Right lobe of liver (tissue), 6 donors: ENCODE measurements at places on chromosomes 3 and 15. TPM values are rescaled to one million over a fixed set of nuclear protein-coding genes. Genes with fewer than 3 reads are reported as not detected.

Gene CLCN2
- 1.8 TPM for total RNA-seq

Gene ATP2B2
- 45.1 TPM for total RNA-seq

Gene CLDN16
- 0.61 TPM for total RNA-seq

Gene GABRA5
- total RNA-seq = not detected

Gene GP5
- 0.07 TPM for total RNA-seq

Gene VIPR1
- 18.2 TPM for total RNA-seq

Gene ZNF717
- 4.5 TPM for total RNA-seq

Gene NPAP1
- 0.06 TPM for total RNA-seq

DNA sequence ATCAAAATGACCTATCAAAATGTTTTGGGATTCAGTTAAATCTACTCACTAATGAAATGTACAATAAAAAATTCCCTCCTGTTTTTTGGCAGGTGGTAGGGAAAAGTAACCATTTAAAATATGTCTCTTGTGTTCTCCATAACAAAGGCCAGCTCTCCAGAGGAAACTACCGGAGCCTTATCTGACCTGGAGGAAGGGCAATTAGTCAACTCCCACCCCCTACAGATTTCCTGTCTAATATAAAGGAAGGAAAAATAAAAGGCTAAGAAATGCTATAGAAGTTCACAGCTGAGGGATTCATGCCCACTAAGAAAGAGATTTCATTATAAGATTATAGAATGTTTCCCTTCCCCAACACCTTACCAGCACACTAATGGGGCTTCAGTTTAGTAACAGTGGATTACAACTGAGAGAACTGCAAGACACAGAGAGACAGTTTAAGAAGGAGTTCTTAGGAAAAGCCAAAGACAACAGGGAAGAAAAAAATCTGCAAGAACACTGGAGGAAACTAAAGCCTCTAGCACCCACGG lies 376.5 kb upstream of the KCNMB2 start:
- no peak for DNase-seq

DNA sequence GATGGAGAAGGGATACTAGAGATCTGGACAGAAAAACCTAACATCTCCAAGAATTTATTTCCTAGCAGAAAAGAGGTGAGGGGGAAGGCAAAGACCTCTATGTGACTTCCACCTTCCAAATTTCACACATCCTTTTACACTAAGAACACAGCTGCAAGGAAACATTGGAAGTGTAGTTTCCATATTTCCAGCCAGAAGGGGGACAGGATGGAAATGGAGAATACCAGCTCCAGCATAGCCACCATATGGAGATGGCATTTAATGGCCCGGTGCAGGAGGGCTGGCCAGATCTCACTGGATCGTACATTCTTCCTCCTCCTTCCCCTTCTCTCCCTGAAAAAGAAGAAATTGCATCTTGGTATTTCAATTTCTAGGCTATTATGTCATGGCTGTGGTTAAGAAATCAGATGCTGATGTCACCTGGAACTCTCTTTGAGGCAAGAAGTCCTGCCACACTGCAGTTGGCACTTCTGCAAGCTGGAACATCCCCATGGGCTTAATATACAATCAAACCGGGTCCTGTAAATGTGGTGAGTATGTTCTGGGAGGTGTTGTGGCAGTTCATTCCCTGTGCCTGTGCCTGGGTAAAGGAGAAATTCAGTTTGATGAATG lies 36.9 kb upstream of the TF start:
- no peak for DNase-seq

Gene TMEM207
- not detected for total RNA-seq

GRCh38 chr3:135352213-135352612 lies 557.2 kb downstream of the EPHB1 start:
- DNase-seq = no peak

GRCh38 chr3:44890852-44891251 lies 16.4 kb downstream of the TGM4 start:
- DNase-seq = no peak

DNA sequence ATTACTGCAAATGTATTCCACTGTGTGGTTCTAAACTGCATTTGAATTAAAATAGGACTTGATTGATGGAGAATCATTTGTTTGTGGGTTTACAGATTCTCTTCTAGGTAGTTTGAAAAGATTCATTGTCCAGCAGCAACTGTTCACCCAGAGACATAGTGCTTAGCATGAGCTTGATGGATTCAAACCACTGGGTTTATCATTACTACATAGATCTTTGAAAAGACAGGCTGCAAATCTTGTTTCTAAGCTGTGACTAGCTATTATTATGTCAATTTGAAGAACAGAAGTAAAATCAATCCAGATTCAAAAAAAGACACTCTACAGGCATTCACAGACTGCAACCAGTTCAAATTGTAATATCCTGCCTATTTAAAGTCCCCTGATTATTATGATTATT lies 49.8 kb downstream of the MBNL1 start:
- DNase-seq = no peak

DNA sequence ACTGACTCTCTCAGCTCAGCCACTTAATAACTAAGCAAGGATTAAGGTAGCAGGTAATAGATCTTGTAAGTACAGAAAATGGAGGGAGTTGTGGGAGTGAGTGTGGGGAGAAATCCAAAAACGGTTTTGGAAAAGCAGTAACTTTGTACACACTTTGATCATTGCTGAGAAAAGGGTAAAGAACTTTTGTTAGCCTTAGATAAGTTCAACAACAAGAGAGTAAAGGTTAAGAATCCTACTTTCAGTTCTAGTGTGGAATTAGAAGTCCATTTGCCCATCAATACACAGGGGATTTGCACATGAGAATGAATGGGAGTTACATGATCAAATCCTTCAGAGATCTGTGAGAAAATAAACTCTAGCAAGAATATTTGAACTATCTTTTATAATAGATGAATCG lies 528.7 kb downstream of the SOX2 start:
- no peak for DNase-seq

DNA sequence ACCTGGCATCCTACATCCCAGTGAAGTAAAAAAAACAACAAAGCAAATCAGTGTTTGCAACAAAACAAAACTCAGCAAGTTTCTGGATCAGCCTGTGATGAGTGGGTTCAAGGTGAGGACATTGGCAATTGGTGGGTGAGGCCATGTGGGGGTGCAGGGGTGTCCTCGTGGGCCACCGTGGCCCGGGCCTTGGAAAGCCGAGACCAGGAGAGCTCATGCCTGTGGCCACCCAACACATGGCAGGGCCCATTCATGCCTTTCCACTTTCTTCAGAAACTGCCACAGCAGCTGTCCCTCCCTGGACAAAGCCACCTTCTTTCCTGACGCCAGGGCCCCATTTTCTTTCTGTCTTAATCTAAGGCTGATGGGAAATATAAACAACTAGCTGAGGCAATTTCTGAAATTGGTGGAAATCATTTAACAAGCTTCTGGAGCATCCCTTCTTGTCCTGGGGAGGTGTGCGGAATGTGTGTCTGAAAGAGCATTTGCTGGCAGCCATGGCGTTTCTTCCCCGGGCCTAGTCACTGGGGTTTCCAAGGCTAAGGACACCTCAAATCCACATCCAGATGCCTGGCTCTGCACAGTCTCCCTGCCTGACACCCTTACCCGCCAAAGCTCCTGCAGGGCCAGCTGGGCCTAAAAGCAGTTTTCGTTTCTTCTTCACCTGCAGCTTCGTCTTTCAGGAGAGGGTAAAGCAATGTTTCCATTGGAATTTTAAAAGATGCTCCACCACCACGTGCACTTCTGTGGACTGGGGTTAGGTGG lies 34.1 kb upstream of the SFMBT1 start:
- no peak for DNase-seq

- DNase-seq = no peak
These were observed 161.2 kb upstream of the NECTIN3 start for GRCh38 chr3:110910346-110910955.

- DNase-seq = no peak
These were observed 880.1 kb downstream of the PDCD6IP start for GRCh38 chr3:34678575-34678974.

DNA sequence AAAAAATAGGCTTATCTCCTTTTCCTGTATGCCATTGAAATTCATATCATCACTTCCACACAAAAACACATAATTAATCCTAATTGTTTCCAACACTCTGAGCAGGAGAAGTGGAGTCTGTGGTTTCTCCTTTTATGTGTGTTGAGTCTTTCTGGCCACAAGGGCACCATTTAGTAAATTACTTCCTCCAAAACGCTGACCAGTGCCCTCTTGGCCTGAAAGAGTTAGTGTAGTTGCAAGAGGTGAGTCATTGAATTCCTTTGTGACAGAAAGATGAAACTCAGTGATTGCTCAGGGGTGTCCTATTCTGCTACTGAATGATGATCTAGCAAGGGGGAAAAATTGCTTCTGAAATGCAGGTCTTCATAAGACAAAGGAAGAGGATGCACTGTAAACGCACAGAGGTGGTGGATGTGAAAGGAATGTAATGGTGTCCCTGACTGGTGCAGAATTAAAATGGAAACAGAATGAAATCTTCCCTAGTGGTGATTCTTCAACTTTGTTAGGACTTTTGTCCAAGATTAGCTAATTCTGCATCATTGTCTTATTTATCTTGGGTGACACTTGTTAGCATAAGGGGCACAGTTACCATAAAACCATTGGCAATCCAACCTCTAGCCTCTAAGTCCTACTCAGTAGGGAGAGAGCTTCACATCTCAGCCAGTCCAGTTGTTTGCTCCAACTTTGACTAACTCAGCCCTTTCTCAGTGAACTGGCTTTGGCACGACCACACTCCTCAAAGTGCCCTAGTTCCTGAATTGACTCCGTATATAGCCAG lies 208.4 kb upstream of the NANOGP8 start:
- no peak for DNase-seq

- no peak for DNase-seq
These were observed 6.0 kb downstream of the ISL2 start for GRCh38 chr15:76342382-76343201.

DNA sequence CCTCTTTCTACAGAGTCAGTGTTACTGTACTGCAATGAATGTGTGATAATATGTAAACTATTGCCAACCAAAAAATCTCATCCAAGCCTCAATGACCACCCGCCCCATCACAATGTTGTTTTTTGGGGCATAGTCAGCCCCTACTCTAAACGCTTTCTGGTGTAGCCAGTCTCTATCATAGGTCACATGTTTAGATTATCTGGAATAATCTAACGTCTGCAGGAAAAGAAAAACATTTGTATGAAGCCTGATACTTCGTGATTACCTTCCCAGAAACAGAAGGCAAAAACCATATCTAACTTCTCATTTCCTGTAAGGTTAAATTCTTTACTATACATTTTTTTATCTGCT lies 1331.8 kb upstream of the GBE1 start:
- no peak for DNase-seq

Gene RGMA
- 0.31 TPM for total RNA-seq

GRCh38 chr15:98807262-98807661 lies 158.9 kb downstream of the IGF1R start:
- DNase-seq = no peak

GRCh38 chr3:67516496-67516895 lies 137.9 kb downstream of the SUCLG2 start:
- DNase-seq = peak; percentile 43

GRCh38 chr15:35304389-35304788 lies 219.3 kb upstream of the NANOGP8 start:
- no peak for DNase-seq

DNA sequence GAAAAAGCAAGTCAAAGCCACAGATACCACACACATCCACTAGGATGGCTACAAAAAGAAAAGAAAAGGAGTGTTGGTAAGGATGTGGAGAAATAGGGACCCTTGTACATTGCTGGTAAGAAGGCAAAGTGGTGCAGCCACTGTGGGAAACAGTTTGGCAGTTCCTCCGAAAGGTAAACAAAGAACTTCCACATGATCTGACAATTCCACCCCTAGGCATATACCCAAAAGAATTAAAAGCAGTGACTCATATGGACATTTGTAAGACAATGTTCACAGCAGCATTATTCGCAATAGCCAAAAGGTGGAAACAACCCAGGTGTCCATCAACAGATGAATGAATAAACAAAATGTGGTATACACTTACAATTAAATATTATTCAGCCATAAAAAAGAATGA lies 22.2 kb upstream of the GMPPB start:
- DNase-seq = no peak

Gene ACAD11
- 93.3 TPM for total RNA-seq

- no peak for DNase-seq
These were observed 96.3 kb downstream of the PCSK6 start for GRCh38 chr15:101393172-101393571.

Gene C3orf85
- total RNA-seq = 12.6 TPM

DNA sequence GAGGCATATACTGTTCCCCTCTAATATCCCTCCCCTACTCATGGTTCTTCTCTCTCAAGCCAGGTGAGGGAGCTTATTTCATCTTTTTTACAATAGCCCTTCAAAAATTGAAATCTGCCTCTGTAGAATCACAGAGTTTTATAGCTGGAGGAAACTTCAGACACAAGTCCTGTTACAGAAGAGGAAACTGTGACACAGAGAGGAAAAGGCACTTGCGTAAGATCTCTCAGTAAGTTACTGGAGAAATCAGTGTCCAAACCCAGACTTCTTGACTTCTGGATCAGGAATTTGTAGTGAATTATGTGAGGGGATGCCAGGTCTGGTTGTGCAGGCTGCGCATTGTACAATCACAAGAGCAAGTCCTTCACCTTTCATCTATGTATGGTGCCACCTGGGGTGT lies 4.6 kb downstream of the FGD5 start:
- no peak for DNase-seq

- no peak for DNase-seq
These were observed 4.6 kb upstream of the SIN3A start for GRCh38 chr15:75455982-75456531.

DNA sequence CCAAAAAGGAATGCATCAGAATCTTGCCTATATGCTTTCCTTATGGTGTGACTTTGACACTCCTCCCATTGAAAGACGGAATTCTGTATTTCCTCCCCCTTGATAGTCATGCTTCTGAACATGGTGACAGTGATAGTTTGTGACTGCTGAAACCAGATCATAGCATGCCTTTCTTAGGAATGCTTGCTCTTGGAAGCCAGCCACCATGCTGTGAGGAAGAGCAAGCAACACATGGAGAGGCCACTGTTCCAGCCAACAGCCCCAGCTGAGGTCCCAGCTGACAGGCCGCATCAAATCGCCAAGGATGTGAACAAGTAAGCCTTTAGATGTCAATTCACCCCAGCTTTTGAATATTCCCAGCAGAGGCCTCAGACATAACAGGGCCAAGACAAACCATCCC lies 100.1 kb downstream of the IGF2BP2 start:
- no peak for DNase-seq

- DNase-seq = no peak
These were observed 38.9 kb downstream of the LDHAL6B start for GRCh38 chr15:59245559-59245958.

GRCh38 chr15:62606376-62607113 lies 436.0 kb upstream of the TPM1 start:
- no peak for DNase-seq
